ENCODE measurements at places on chromosomes 6 and 20.

- no peak for DNase-seq
Observed at GRCh38 chr6:105536961-105537360, 134.1 kb upstream of the PREP start.

GRCh38 chr6:111080698-111081097 is 6.6 kb upstream of the SLC16A10 start:
- no peak for DNase-seq

DNA sequence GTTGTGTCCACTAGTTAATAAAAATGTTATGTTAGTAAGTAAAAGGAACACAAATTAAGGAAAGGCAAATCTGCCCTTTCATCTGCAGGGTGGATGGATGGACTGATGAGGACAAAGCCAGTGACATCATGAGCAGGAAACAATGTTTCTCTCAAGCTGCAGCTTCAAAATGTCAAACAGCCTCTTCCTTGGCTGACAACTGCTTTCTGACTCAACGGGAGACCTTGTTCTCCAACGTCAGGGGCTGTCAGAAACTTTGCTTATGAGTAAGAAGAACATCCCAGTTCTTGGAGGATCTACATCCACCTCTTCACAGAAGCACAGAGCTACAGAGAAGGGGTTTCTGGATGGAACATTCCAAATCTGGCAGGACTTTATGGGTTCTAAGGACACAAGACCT is 6.0 kb downstream of the CST2 start:
- DNase-seq = no peak

DNA sequence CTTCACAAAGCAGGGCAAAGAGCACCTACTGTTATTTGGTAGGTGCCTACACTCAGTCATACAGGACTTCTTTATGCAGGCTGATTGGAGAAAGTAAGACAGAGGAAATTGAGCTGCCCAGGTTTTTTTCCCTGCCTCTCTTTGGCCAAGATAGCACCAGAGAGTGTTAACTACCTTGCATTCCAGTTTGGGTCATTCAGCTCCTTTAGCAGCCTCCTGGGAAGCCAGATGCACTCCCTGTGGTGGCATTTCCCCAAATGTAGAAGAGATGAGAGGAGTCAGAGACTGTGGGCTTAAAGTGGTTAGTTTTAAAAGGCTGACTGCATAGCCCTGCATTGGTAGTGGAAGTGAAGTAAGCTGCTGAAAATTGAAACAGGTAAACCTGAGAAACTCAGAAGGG is 358.4 kb downstream of the BCKDHB start:
- no peak for DNase-seq

DNA sequence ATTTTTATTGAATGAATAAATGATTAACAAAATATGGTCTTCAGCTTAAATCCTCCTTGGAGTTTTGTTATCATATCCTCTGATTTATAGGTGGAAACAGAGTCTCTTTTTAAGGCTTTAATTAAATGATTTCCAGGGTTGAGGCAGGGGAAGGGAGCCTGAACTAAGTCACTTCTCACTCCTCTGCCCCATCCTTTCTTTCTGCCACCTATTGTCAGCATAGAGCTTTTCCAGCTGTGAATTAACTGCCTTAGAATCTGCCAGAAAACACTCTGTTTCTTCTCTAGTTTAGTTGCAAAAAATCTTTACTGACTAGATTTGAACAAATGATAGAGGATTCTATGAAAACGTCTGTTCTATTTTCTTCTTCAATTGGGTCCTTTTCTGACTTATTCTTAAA is 9.8 kb downstream of the OGFRL1 start:
- no peak for DNase-seq

DNA sequence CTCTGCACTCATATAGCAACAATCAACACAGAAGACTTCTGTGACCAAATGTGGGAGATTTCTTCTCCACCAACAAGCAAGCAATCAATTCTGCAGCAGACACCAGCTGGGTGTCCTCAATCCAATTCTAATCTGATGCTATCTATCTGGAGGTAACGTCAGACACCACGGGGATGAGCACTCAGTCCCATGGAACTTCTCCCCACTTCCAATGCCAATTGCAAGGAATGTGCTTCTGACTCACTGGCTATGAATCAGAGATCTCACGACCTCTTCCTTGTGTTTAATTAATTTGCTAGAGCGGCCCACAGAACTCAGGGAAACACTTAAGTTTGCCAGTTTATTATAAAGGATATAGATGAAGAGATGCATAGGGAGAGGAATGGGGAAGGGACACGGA is 103.5 kb upstream of the SIRPG start:
- no peak for DNase-seq

DNA sequence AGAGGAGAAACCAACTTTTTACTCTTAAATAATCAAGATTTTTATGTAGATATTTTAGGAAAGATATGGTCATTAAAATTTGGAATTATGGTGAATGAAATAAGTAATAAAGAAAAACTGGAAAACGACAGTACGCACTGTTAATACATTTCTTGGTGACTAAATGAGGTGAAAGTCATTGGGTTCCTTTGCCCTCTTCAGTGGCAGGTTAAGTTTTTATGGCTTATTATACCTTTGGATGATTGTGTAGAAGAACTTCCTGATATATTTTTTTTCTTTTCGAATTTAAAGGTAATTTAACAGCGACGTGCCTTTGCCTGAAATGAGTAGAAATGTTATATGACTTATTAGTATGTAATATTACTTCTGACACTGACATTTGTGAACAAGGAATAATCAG is 43.4 kb downstream of the FOXO3 start:
- DNase-seq = no peak

- DNase-seq = no peak
Observed at GRCh38 chr6:111680015-111680712, 74.5 kb upstream of the TRAF3IP2 start.

GRCh38 chr6:32785781-32786533 is 22.6 kb upstream of the HLA-DQB2 start:
- DNase-seq = peak; percentile 51

DNA sequence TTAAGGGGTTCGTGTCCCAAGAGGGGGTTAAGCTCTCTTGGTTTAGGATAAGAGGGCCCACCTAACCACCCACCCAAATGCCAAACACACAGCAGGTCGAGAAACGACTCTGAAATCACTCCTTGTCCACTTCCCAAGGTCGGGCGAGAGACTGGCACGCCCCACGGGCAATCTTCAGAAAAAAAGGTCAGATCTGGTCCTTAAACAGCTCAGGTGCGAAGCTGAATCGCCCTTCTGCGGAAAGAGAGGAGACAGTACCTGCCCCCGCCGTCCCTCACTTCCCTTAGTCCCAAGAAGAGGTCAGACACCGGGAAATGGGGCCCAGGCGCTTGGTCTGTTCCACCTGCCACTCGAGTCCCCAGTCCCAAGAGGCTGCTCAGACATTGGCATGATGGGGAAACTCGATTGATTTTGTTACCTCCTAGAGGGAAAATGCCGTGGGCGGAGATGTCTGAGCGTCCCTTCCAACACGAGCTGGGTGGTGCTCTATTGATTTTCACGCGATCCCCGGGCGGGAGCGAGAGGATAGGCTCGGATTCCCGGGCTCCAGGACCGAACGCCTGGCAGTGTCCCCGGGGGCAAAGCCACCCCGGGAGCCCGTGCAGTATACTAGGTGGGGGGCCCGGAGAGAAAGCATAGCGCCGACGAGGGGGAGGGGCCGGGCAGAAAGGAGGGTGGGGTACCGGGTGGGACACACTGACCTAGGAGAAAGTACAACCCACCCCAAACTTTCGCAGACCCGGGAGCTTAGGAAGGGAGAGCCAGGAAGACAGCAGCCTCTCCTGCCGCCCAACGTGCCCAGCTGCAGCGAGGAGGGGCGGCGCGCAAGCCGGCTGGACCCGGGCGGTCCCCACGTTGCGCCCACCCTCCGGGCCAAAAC is 1.1 kb upstream of the SAMD5 start:
- DNase-seq = no peak

DNA sequence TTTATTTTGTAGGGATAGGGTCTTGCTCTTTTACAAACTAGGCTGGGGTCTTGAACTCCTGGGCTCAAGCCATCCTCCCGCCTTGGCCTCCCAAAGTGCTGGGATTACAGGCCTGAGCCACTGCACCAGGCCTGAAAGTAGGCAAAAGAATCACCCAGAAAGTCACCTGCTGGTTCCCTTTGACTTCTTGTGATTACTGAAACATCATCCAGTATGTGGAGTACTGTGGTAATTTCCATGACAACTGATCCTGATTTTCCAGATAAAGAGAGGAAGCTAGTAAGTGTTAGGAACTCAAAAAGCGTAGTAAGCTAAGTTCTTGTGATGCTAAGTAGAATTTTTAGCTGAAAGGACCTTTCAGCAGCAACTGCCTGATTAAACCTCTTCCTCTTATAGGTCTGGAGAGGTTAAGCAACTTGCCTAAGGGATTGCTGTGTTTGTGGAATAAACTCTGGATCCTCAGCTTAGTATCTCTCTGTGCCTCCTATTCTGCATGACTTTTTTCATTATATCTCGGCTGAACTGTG is 16.8 kb downstream of the RALY start:
- no peak for DNase-seq

GRCh38 chr6:151409260-151409659 is 17.9 kb upstream of the ZBTB2 start:
- no peak for DNase-seq

- DNase-seq = no peak
Observed at GRCh38 chr6:17446713-17447112, 53.3 kb downstream of the CAP2 start.

- DNase-seq = peak; percentile 11
Observed at GRCh38 chr6:6724539-6725467, 136.3 kb downstream of the LY86 start.

DNA sequence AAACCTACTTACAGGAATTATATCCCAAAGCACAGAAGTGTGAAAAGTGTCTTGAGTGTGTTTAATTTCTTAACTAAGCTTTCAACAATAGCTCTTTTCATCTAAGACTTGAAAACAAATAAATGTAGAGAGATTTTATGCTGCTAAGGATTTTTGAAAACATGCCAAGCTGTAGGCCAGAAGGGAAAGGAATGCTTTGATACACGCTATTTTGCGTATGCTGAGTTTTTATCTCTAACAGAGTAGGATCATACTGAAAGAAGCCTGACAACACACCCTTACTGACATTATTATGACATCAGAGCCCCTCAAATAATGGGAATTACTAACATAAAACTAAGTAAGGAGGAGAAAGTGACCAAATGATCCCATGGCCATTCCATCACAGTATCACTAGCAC is 265.5 kb downstream of the KHDC1L start:
- no peak for DNase-seq

DNA sequence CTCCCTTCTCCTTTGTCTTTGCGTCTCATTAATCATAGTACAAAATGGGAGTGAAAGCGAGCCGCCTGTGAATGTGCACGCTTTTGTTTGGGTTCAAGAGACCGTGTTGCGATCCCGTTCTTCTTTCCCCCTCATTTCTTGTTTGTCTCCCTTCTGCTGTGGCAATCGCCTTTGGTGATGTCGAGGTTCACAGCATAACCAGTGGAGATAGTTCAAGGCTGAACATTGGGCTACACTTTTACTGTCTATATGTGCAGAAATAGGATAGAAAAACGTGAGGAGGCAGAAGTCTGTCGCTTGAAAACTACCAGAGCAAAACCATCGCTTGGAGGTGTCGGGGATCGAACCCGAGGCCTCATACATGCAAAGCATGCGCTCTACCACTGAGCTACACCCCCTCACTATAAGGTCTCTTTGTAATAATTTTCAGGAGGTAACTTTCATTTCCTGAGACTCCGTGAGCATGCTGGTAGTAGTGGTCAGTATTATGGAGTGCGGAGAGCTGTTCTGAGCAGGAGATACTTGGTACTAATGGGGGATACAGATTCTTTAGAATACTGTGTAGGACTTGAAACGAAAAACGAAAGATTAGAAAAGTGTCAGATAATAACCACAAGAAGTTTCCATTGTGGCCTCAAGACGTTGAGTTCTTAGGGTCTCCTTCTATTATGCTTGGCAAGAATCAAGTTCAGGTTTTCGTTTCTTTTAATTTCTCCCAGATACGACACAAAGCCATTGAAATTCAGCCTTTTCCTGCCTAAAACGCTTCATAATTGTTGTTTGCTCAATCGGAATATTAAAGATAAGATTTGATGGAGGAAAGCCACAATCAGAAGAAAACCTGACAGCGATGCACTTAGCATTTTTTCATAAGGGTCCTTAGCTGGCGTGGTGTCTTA is 106.6 kb downstream of the TRIM27 start:
- DNase-seq = no peak

DNA sequence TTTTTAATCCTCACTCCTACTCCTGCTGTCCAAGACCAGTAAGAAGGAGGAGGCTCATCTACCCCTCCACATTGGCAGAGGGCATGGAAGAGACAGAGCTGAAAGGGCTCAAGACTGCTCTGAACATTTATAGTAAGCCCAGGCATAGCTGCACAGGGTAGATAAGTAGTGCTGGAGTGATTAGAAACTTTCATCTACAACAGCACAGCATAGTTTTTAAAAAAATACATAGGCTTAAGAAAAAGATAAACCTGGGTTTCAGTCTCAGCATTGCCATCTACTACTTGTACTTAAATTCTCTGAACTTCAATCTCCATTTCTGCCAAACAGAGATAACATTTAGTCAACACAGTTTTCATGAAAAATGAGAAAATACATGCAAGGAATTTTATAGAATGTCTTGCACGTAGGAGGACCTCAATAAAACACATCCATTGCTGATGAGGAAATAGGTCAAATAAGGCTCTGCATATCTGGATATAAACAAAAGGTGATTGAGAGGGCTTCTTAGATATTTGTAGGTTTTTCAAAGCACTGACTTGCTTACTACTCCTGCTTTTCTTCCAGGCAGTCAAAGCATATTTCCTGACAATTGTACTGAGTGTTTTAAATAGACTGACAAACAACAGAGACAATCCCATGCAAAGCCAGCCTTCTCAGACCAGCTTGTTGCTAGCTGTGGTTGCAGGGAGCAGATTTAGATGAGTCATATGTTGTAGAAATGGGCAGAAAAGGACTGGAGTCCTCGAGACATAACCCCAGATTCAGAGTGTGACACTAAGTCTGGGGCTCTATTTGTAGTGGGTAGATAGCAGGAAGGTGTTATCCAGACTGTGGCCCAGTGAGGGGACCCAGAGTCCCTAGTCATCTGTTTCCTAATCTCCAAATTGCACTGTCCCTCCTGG is 107.4 kb upstream of the TAB2 start:
- peak; percentile 77 for DNase-seq

GRCh38 chr6:2197177-2197671 is 48.2 kb downstream of the GMDS start:
- DNase-seq = no peak

- no peak for DNase-seq
Observed at GRCh38 chr6:125810445-125810844, 19.7 kb downstream of the NCOA7 start.

GRCh38 chr20:34473262-34473883 is 42.8 kb upstream of the DYNLRB1 start:
- DNase-seq = peak; percentile 4

DNA sequence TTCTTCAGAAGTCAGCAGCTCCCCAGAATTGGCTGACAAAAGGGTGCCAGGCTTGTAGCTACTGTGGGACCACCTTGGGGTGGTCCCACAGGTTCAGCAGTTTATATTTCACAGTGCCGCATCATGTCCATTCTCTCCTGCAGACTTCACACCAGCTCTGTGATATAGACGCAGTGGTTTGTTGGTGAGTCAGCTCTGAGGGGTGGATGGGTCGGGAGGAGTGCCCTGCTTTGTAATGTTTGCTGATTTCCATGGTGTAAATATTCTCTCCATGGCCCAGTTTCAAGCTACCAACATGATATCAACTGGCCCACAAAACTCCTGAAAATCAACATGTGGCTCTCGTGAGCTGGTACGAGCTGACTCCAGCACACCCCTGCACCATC is 78.2 kb downstream of the CDH22 start:
- DNase-seq = no peak
